ENCODE measurements at places on chromosomes 4 and X. TPM values are rescaled to one million over a fixed set of nuclear protein-coding genes. Genes with fewer than 3 reads are reported as not detected.

DNA sequence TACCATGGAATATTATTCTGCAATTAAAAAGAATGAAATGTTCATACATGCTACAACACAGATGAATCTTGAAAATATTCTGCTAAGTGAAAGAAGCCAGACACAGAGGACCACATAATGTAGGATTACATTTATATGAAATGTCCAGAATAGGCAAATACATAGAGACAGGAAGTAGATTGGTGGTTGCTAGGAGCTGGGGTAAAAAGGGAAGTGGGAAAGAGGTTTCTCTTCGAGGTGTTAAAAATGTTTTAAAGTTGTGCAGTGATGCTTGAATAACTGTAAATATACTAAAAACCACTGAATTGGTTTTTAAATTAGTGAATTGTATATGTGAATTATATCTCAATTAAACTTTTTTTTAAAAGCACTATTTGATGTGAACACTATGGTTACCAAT, 3.6 kb upstream of the NXT2 start:
- H3K36me3 ChIP-seq = peaks cover 1% of the 10 kb centered on the region
- no peak overlapping the region for H3K27ac ChIP-seq
- no peak for DNase-seq
- H3K4me1 ChIP-seq = peaks cover 24% of the 10 kb centered on the region
- peaks cover 13% of the 10 kb centered on the region for H3K27me3 ChIP-seq

DNA sequence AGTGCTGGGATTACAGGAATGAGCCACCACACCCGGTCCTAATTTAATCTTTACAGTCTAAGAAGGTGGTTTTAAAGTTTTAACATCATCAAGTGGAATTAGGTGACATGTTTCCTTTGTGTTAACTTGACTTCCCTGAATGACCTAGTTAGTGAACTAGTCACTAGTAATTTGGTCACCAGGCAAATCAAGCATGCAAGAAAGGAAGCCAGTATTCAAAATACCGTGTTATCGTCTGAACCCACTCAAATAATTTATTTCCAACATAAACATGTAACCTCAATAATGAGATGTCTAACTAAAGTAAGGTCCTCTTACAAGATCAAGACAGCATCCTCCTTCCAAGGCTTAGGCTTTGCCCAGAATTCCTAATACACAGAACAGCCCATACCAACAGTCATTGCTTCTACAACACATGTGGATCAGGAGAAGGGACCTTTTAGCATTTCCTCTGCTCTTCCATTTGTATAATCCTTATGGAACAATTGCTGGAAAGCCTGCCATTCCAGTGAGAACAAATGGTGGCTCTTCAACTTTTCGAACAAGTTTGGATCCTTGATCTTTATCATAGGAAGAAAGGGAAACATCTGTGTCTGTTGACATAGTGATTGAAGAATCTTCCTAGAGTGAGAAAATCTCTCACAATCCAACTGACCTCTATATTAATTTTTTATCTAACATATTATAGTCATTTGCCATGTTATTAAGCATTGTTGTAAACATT, 97.2 kb downstream of the ANXA3 start:
- peaks cover 20% of the 10 kb centered on the region for H3K27me3 ChIP-seq
- no peak overlapping the region for H3K27ac ChIP-seq
- H3K36me3 ChIP-seq = peaks cover 1% of the 10 kb centered on the region
- H3K4me1 ChIP-seq = peaks cover 7% of the 10 kb centered on the region
- no peak overlapping the region for H3K4me3 ChIP-seq

The NDST4 gene
- not detected for total RNA-seq

GRCh38 chrX:20527558-20528011, 260.9 kb upstream of the RPS6KA3 start:
- no peak for DNase-seq
- no peak overlapping the region for H3K4me3 ChIP-seq
- H3K4me1 ChIP-seq = peaks cover 18% of the 10 kb centered on the region

The TCEAL7 gene
- total RNA-seq = not detected

The ACTRT1 gene
- not detected for total RNA-seq

The PCYT1B gene
- not detected for total RNA-seq

The DCAF4L1 gene
- 0.33 TPM for total RNA-seq

- no peak for DNase-seq
- H3K27ac ChIP-seq = peak overlapping the region; percentile 79
- no peak overlapping the region for H3K4me3 ChIP-seq
- H3K27me3 ChIP-seq = no peaks in the 10 kb centered on the region
- peaks cover 15% of the 10 kb centered on the region for H3K36me3 ChIP-seq
Measured at GRCh38 chrX:19811807-19812604, 75.4 kb downstream of the SH3KBP1 start.

DNA sequence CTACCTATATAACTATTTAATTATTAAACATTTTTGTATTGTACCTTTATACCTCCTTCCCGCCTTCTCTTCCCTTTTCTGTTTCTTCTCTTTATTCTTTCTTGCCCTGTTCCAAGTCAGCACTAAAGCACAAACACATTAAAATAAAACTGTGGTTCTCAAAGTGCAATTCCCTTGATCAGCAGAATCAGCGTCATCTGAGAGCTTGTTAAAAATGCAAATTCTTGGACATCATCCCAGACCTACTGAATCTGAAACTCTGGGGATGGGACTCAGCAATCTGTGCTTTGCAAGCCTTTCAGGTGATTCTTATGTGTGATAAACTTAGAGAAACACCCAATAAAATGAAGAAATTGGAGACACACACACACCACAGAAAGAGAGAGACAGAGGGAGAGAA, 178.4 kb upstream of the BMP3 start:
- no peak overlapping the region for H3K4me3 ChIP-seq
- H3K36me3 ChIP-seq = no peaks in the 10 kb centered on the region

Data from activated CD8-positive, alpha-beta memory T cell treated with anti-CD3 and anti-CD28 coated beads, Interleukin-2, amount 10 ng/mL, durations not matched to agents 7 days and 5 days (primary cell).